ENCODE measurements at places on chromosomes 11 and 22.

DNA sequence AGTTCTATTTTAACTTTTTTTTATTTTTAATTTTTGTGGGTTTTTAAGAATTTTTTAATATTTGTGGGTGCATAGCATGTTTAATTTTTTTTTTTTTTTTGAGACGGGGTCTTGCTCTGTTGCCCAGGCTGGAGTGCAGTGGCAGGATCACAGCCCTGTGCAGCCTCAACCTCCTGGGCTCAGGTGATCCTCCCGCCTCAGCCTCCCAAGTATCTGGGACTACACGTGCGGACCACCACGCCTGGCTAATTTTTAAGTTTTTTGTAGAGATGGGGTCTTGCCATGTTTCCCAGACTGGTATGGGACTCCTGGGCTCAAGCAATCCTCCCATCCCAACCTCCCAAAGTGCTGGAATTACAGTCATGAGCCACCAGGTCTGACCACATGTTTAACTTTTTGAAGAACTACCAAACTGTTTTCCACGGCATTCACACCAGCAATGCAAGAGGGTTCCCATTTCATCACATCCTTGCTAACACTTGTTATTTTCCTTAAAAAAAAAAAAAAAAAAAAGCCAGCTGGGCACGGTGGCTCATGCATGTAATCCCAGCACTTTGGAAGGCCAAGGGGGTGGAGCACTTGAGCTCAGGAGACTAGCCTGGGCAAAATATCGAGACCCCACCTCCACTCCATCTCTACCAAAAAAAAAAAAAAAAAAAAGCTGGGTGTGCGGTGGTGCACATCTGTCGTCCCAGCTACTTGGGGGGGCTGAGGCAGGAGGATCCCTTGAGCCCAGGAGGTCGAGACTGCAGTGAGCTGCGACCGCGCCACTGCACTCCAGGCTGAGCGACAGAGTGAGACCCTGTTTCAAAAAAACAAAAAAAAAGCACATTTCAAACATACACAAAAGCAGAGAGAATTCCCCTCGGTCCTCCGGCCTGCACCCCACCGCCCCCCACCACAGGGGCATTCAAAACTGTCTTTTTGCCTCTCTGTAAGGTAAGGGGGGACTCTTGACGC, 16.7 kb upstream of the TXNRD2 start:
- DNase-seq: no peak

- DNase-seq: no peak
These were observed 71.9 kb downstream of the NFAM1 start for GRCh38 chr22:42360348-42360747.

GRCh38 chr11:76658651-76659650, 11.6 kb downstream of the LRRC32 start:
- no peak for DNase-seq

GRCh38 chr11:1228921-1229451, 6.1 kb downstream of the MUC5B start:
- no peak for DNase-seq

- DNase-seq: no peak
These were observed 81.7 kb upstream of the PRR5 start for GRCh38 chr22:44620129-44620840.

- DNase-seq: peak; percentile 91
These were observed at the start of gene ARVCF for GRCh38 chr22:20016734-20017621. Gene ARVCF (minus strand): TSS chr22:20016823. CDS start chr22:19990794, 26,029 bp downstream.

DNA sequence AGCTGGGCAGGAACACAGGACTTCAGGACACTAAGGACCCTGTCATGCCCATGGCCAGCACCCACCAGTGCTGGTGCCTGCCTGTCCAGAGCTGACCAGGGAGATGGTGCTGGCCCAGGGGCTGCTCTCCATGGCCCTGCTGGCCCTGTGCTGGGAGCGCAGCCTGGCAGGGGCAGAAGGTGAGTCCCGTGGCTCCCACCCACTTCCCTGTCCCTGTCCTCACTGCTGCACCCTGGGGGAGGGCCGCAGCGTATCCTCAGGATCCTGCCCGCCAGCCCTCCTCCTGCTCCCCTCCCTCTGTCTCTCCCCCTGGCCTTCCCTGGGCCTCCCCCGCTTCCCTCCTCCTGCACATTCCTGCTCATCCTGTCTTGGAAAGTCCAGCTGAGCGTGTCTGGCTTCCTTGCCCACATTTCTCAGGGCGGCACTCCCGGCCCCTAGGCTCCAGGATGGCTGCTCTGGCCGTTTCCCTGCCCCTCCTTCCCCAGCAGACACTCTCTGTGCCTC, 8.7 kb downstream of the CSF2RB start:
- DNase-seq: no peak

DNA sequence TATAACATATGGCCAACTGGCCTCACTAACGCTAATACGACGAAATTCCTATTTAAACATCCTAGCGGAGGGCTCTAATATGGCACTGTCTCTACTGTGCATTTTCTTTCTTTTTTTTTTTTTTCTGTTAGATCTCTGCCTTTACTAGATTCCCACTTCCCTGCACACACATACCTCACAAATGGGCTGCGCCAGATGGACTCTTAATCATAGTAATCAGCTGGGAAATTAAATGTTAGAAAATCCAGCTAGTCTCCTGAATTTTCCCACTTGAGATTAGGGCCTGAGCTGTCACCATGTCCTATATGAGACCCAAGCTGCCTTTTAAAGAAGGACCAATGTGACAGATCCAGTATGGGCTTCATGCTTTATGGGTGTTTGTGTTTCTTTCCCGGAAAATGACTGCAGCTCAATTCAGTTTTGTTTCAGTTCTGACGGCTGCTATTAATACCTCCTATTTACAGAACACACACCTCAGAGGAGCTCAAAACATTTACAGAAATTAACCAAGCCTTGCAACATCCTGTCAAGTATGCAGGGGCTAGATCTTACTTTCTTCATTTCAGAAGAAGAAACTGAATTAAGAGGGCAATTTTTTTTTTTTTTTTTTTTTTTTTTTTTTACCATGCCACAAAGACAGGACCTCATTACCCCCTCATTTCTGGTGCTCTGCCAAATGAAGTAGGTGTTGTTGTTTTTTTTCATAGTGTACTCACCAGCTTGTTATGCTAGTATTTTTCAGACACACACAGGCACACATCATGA, 49.8 kb upstream of the BLID start:
- no peak for DNase-seq

GRCh38 chr22:39904862-39905261, 4.0 kb downstream of the GRAP2 start:
- no peak for DNase-seq

DNA sequence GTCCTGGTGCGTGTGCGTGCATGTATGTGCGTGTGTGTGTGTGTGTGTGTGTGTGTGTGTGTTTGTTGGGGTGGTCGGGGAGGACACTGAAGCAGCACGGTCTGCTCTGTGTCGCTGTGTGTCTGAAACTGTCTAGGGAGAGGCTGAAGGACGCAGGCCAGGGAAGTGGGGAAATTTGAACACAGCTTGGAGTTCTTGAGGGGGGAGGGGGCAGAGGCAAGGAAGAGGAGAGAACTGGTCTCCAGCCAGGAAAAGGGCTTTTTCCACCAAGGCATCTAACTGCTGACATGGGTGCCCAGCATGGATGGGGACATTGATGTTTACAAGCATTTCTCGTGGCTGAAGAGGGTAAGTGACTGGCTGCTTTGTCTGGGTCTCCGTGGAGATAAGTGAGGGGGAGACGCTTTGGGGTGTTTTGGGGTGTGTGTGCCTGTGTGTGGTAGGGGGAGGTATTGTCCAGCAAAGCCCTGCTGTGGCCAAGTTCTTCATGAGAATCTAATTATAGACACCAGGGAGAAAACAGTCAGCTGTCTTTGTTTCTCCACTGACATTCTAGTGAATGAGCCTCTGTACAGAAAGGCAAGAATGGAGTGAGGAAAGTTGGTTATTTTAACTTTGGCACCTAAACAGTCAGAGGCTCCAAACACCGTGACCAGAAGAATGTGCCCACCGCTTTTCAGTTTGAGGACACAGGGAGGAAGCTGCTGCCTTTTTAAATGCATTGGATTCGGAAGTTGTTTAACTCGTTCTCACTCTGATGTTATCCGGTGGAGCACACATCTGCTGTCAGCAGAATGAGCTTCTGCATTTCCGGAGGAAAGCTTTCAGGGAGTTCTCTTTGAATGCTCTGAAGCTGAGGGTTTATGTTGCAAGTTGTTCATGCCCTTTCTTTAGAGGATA, 63.7 kb downstream of the PPFIBP2 start:
- DNase-seq: peak; percentile 36

DNA sequence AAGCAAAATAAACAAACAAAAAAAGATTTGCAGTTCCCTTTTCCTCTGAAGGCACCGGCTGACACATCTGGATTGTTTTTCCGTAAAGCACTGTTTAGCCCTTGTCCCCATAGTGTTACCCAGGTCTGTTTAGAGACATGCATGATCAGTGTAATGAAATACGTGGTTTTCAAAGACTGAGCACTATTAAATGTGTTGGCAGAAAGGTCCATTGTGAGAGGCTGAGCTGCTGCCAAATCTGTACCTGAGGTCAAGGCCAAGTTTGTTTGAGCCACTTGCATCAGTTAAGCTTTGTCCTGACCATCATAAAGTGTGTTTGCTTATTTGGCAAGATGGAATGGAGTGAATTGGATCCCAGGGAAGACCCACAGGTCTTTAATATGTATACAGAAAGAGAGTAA, 26.3 kb downstream of the CTR9 start:
- no peak for DNase-seq

GRCh38 chr11:45880772-45881570, 4.5 kb upstream of the MAPK8IP1 start:
- DNase-seq: peak; percentile 69

GRCh38 chr11:71120471-71120896, 131.9 kb downstream of the SHANK2 start:
- no peak for DNase-seq

DNA sequence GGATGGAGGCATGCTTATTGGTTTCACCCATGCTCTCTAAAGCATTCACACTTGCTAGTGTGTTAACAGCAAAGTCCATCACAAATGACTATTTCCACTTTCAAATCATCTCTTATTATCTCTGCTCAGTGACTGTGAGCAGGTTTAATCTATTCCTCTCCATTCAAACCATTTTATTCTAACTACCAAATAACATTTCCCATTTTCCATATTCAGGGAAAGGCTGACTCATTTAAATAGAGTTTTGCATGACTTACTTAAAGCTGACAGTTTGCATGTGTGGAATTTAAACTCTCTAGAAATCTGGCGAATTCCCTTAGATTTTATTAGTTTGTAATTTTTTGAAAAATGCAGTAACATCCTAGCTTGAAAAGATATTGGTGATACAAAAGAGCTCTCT, 615.7 kb upstream of the LRRC4C start:
- no peak for DNase-seq

GRCh38 chr11:58505849-58506248, 2.1 kb downstream of the OR5B21 start:
- DNase-seq: no peak

DNA sequence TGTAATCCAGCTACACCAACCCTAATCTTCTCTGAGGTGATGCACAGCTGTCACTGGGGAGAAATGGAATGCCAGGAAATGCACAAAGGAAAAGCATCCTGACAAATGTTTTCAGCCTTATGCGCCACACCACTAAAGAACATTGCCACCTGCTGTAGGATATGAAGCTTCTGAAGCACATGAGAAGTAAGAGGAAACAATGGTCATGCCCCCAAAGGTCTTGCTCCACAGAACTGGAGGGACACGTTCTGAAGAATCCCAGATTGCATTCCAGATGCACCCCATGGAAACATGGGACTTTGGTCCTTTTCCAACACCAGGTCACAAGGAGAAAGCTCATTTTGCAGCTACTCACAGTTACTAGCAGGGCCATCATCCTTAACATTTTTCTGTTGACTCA, 48.7 kb upstream of the ZBED5 start:
- no peak for DNase-seq

- DNase-seq: no peak
These were observed 627 bp downstream of the ASCL2 start for GRCh38 chr11:2269601-2270321.

- no peak for DNase-seq
These were observed 6.8 kb upstream of the ALX4 start for GRCh38 chr11:44316659-44317240.

GRCh38 chr11:94751786-94752185, 16.4 kb upstream of the AMOTL1 start:
- DNase-seq: no peak

DNA sequence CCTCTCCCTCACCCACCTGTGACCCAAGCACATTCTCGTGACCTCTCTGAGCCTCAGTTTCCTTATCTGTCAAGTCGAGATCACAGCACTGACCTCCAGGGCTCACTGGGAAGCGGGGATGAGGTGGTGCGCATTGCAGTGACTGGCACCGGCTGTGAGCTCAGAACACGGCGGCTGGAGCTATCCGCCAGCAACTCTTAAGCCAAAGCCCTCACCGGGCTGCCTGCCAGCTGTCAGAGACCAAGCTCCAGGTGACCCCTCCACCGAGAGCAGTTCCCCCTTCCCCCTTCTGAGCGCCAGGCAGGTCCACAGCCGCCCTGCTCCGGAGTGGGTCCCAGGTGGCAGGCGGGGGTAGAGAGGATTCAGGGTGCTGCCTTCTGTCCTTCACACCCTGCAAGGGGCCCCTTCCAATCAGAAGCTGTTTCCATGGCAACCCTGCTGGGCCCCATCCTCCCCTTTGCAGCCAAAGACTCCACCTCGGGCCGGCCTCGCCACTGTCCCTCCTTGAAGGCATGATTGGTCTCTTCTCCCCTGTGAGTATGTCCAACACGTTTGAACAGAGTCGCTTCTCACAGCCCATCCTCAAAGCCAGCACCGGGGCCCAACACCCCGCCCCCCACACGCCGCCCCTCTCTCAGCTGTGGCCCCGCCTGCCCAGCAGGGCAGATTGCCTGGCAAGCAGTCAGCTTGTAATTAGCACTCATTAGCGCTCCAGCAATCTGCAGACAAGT, 98.7 kb downstream of the WNT7B start:
- no peak for DNase-seq

GRCh38 chr22:44311104-44311854, 1.5 kb downstream of the SHISAL1 start:
- DNase-seq: no peak

DNA sequence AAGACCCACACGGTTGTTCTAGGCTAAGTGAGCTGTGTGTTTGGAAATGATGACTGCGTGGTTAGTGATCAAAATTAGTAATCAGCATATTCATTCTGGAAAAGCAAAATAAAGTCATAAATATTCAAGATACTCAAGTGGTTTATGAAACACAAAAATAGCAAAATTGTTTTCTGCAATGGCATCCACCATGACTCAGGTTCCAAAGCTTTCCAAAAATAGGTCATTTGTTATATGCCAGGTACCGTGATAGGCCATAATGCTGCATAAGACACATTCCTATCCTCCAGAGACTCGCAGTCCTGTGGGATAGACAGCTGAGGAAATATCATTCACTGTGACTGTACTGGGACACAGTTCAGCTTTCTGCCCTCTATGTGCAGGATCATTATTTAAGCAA, 2.4 kb upstream of the ATL3 start:
- no peak for DNase-seq

- no peak for DNase-seq
These were observed 75.2 kb downstream of the PTPRJ start for GRCh38 chr11:48055292-48056132.

- no peak for DNase-seq
These were observed 70.9 kb downstream of the ADAMTS15 start for GRCh38 chr11:130519128-130519932.

- DNase-seq: no peak
These were observed 31.3 kb upstream of the YPEL1 start for GRCh38 chr22:21766691-21767462.

GRCh38 chr22:23166841-23167616, 13.3 kb upstream of the BCR start:
- DNase-seq: no peak

GRCh38 chr11:64759722-64760719, at the start of gene PYGM:
Gene PYGM (minus strand): TSS chr11:64759974. CDS start chr11:64759898, 76 bp downstream.
- DNase-seq: no peak
